ENCODE measurements at places on chromosomes 1 and 21. TPM values are rescaled to one million over a fixed set of nuclear protein-coding genes. Genes with fewer than 3 reads are reported as not detected.

DNA sequence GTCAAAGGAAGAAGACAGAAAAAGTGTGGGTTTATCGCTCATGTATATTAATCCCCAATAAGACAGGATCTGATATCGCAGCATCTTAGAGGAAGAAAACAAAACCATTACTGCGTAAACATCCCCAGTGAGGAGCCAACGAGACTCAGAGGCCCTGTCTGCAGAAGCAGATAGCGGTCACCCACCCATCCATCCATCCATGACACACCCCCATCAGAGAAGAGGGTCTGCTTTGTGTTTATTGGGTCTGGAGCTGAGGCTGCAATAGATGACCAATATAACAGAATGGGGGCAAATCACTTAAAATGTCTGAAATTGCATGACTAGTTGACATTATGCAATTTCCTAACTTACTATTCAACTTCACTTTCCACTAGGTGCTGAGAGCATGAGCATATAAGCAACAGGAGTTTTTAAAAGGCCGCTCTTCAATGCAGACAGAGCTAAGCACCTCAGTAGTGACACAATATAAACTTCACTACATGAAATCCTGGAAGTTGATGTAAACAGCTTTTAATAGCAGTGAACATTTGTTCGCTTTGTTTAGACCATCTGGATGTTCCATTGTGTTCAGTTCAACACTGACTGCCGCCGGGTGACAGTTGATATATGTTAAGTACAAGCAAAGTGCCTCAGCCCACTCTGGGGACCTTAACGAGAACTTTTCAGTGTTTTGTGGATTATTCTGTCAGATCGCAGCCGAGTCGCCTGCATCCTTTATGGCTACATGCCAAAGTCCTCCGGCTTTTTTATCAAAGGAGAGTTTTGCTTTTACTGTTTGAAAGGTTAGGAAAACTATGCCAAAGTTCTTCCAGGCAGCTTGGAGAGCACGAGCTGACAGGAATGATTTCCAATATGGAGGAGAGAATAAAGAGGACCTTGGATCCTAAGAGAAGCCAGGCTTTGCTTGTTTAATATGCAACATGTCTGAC is 167.5 kb downstream of the ZNF281 start:
- DNase-seq, result peak; percentile 46

DNA sequence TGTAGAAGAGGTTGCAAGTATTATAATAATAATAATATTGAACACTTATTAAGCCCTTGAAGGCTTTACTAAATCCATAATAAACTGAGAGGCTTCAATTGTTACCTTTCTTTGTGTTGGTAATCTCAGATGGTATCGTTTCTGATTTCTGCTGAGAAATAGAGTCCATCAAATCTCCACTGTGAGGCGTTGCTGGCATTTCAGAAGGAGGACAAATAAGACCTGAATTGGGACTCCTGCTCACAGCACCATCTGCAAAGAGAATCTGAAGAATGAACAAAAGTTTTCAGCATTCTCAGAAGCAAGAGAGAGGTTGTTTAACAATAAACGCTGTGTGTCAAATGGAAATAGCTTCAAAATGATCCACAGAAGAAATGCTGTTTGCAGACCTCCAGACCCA is 93.7 kb downstream of the WDR3 start:
- no peak for DNase-seq

GRCh38 chr1:61226791-61227567 is 144.6 kb downstream of the NFIA start:
- DNase-seq, result peak; percentile 2

GRCh38 chr1:173206816-173207568 is at the start of gene TNFSF4:
TNFSF4 (minus strand) TSS chr1:173207331; CDS start chr1:173207176, 155 bp downstream.
- DNase-seq, result peak; percentile 38

DNA sequence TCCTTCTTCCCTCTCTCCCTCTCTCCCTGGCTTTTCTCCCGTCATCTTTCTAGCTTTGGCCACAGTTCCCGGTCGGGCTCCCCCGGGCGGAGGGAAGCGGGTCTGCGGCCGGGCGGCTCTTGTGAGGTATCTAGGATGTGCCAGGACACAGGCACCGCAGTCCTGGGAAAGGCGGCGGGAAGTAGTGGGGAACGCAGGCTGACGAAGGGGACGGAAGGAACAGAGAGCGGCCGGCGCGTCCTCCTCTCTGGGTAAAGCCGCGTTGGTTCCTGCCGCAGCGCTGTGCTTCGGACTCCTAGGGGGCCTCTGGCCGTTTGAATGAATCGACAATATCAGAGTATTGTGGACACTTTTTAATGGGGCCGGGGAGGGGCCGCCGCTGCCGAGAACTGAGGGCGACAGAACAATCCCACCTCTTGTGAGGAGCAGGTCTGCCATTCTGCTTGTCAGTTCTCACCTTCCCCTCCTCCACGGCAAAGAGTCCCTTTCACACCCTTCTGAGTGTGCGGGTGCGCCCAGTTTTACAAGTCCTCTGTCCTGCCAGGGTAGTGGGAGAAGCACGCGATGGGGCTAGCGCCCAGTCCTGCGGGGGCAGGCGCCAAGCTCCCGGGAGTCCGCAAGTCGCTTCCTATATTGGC is 1.2 kb upstream of the LHX9 start:
- DNase-seq, result peak; percentile 87

GRCh38 chr1:40818264-40818961 is 34.8 kb downstream of the KCNQ4 start:
- no peak for DNase-seq

DNA sequence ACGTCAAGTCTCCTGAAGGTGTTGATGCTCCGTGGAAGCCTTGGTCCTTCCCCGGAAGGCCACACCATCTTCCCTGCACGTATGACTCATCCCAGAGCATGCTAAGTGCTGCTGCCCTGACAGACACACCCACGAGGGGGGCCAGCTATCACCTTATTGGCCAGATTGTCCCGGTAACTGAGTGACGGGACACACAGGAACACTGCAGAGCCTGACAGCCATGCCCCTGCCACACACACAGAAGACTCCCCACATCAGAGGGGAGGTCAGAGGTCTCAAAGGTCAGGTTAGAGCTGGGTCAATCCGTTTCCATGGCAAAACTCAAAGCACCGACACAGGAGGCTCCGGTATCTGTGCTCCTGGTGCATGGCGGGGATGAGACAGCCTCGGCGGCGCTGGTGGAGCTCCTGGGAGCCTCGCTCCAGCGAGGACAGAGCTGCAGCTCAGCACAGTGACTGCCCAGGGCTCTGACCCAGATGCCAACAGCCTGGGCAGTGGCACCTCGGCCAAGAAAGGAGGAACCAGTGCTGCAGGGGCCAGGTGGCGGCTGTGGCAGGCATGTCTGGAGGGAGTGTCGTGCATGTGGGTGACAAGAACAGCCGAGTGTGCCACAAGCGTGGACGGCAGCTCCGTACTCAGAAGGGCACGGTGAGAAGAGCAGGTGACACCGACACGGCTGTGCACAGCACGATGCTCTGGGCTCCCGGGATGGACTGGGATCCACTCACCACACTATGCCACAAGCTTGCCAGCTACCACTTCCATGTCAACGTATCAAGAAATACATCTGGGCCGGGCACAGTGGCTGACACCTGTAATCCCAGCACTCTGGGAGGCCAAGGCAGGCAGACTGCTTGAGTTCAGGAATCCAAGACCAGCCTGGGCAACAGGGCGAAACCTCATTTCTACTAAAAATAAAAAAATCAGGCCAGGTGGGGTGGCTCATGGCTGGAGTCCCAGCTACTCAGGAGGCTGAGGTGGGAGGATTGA is 14.8 kb upstream of the TMEM240 start:
- peak; percentile 77 for DNase-seq

GRCh38 chr1:63010913-63011660 is 227.2 kb downstream of the ATG4C start:
- DNase-seq, result no peak

- DNase-seq, result no peak
Measured at GRCh38 chr21:33945652-33946270, 30.2 kb upstream of the ATP5PO start.

- DNase-seq, result no peak
Measured at GRCh38 chr1:182629499-182630096, 25.4 kb upstream of the RGS16 start.

GRCh38 chr1:78375996-78376395 is 114.8 kb upstream of the PTGFR start:
- peak; percentile 19 for DNase-seq

DNA sequence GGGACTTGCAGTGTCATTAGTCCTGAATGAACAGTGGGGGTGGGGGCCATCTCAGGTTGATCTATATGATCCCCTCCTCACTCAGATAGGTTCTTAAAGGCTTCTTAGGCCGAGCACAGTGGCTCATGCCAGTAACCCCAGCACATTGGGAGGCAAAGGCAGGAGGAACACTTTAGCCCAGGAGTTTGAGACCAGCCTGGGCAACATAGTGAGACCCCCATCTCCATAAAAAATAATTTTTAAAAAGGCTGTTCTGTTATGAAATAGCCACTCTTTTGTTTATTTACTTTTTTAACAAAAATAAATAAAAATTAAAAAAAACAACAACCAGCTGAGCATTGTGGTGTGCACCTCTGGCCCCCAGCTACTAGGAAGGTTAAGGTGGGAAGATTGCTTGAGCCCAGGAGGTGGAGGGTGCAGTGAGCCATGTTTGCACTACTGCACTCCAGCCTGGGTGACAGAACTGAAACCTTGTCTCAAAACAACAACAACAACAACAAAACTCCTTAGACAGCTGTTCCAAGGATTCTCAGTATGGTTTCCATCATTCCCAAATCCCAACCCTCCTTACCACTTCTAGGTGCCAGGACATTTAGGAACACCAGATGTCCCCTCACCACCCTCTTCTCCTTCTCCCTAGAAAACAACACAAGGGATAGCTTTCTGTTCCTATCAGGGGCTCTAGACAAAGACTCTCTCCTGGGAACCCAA is 2.0 kb upstream of the TRAPPC3 start:
- peak; percentile 29 for DNase-seq

ACOT11 gene
- 0.66 TPM for total RNA-seq

ZBTB8OS gene
- 85.1 TPM for total RNA-seq

LCE1F gene
- not detected for total RNA-seq
